ENCODE measurements at places on chromosomes 6 and 20.

DNA sequence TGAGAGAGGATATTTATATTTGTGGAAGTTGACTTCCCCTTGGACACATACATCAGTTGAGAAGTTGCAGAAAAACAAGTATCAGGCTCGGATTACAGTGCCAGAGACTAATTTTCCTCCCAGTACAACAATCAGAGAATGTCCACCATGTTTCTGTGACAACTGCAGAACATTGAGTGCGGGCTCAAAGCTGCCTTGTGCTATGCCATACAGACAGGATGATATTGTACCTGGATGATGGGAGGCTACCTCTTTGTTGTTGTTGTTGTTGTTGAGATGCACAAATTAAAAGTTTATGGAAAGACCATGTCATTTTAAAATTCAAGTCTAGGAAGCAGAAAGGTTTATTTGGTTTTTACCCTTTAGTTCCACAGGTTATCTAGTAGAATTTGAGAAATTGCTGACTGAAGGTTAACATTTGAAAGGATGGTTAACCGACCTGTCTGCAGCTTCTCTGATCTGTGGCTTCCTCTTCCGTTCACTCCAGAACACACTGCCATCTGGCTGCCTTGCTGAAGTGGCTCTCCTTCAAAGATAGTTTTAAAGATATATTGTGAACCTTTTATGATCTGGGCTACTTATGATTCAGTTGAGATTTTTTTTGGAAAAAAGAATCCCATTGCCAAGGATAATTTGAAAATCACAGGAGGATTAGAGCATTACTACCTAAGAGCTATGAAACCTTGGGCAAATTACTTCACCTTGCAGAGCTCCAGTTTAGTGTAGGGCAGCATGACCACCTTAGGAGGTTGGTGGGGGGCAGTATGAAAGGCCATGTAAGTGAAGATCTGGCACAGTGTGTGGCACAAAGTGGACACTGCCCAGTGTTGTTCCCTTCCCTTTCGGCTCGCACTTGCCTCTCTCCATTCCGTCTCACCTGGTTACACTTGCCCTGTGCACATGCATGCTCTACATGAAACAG is 15.9 kb downstream of the TMEM200A start:
- no peak for DNase-seq

- no peak for DNase-seq
These were observed 135.4 kb upstream of the GGTLC1 start for GRCh38 chr20:24124003-24124402.

- DNase-seq, result peak; percentile 44
These were observed 55.4 kb upstream of the SIRPG start for GRCh38 chr20:1712634-1713624.

DNA sequence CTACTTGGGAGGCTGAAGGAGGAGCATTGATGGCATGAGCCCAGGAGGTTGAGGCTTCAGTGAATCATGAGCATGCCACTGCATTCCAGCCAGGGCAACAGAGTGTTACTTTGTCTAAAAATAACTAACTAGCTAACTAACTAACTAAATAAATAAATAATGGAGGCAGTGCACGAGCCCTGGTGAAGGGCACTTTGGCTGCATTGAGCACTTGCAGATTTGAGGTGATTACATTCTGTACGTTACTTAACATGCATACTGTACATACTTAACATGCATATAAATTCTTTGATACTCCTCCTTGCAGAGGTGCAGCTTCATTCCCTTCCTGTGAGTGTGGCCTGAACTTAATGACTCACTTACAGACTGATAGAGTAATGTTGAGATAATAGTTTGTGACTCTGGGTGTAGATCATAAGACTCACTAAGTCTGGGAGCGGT is 10.7 kb downstream of the HLA-A start:
- DNase-seq, result no peak

DNA sequence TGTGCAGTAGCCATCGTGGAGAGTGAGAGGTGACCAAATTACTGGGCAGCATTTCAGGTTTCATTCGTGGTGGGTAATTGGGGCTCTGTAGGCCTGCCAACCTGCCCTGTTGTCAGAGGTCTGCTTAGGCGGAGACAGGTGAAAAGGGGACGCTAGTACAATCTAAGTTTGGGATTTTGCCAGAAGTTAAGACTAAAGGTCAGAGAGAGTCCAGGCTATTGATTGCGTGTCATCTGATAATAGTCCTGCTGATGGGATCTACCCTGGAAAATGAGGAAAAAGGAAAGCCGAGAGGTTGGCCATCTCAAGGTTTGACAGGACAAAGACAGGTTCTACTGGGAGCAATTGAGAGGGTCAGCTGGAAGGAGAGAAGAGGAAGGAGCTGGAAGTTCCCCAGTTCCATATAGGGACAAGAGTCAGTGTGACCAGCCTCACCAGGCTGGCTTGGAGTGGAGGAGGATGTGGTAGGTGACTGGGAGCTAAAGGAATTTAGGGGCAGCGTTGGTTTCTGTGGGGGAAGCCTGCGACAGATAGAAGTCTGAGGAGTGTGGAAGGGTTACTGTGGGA is 10.9 kb downstream of the ARFGEF2 start:
- no peak for DNase-seq

- no peak for DNase-seq
These were observed 57.2 kb upstream of the F13A1 start for GRCh38 chr6:6377621-6378020.

GRCh38 chr20:53343448-53343847 is 250.2 kb downstream of the ZNF217 start:
- no peak for DNase-seq

DNA sequence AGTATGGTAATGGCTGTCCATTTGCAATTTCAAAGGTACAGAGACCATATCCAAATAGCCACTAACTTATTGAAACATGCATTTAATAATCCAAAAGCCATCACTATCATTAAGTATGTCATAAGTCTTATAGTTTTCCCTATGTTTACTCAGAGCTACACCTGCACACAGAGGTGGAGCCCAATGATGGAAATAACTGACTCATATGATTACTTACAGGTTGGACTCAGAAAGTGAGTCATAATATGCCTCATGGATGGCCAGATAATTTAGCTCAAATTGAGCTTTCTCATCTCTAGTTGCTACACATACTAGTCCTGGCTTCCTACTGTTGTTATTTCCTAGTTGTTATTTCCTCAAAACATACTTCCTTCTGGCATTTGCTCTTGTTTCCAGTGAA is 104.4 kb upstream of the KHDRBS2 start:
- DNase-seq, result no peak

Measured in hematopoietic multipotent progenitor cell treated with erythropoietin and hydrocortisone succinate and interleukin-3 and kit ligand, for 17 days (in vitro differentiated cells).